ENCODE measurements at places on chromosomes 7 and 10.

- DNase-seq: no peak
Measured at GRCh38 chr10:91930939-91931338, 7.4 kb downstream of the BTAF1 start.

DNA sequence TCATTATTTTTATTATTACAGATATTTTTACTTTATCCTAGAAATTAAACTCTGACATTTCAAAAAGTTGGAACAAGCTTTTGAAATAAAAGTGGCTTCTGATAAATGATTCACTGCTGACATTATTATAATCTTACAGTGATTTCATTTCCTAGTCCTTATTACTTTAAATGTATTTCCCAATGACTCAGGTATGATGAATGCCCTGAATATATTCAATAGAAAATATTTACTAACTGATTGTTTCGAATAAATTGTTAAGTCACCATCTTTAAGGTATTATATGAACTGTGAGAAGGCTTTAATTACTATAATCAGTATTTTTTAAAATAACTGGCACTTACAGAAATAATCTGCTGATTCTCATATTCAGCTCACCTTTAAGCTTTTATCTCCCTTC, 21.6 kb downstream of the DKK1 start:
- no peak for DNase-seq

- no peak for DNase-seq
Measured at GRCh38 chr7:1290679-1291356, 58.1 kb downstream of the UNCX start.

DNA sequence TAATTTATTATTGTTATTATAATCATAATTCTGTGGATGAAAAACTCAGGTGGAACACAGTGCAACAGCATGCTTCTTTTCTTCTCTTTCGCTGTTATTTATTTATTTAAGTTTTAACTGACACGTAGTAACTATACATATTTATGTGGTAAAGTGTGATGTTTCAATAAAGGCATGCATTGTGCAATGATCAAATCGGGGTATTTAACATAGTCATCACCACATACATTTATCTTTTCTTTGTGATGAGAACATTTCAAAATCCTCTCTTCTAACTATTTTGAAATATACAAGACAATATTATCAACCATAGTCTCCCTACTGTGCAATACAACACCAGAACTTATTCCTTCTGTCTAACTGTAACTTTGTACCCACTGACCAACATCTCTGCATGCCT, 152.5 kb upstream of the LYZL1 start:
- DNase-seq: no peak

DNA sequence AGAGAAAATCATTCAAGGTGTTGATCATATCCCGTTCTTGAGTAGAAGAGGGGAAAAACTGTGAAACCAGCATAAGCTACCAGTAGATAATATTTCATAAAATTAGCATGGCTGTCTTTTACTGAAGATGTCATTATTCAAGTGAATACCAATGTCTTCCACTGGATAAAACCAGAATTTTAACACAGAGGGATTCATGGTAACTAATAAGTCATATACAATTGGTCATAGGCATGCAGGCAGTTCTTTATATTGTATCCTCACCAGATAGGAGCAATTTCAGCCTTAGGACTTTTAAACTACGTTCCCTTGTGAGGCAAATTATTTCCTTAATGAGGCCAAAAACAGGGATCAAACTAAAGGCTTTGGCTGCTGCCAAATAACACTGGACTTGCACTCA, 202.3 kb upstream of the PITRM1 start:
- no peak for DNase-seq

GRCh38 chr10:77910524-77911145, 15.9 kb downstream of the DLG5 start:
- no peak for DNase-seq

GRCh38 chr10:36491926-36492325, 633.5 kb upstream of the ANKRD30A start:
- no peak for DNase-seq

DNA sequence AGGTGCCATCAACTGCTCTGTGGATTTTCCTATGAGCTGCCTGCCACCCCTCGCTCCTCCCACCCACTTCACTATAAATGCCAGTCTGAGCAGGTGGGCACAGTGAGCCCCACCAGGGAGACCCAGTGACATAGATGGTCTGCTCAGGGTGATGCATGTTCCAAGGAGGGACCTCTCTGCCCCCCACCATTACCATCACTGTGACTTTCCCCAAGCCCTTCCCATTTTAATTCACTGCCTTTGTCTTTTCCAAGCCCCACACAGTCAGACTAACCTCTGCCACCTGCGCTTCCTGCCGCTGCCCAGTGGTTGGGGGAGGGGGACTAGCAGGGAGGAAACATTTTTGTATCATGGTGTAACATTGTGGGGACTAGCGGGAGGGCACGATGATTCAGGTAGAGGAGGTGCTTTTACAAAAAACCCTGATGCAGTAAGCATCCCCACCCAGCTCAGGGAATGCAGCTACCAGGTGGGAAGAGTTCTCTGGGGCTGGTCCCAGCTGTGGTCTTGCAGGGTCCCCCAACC, 24.6 kb downstream of the PRSS2 start:
- no peak for DNase-seq

GRCh38 chr7:124106575-124106974, 73.7 kb upstream of the TMEM229A start:
- no peak for DNase-seq

- DNase-seq: no peak
Measured at GRCh38 chr10:75002967-75003594, 108.4 kb upstream of the SAMD8 start.

DNA sequence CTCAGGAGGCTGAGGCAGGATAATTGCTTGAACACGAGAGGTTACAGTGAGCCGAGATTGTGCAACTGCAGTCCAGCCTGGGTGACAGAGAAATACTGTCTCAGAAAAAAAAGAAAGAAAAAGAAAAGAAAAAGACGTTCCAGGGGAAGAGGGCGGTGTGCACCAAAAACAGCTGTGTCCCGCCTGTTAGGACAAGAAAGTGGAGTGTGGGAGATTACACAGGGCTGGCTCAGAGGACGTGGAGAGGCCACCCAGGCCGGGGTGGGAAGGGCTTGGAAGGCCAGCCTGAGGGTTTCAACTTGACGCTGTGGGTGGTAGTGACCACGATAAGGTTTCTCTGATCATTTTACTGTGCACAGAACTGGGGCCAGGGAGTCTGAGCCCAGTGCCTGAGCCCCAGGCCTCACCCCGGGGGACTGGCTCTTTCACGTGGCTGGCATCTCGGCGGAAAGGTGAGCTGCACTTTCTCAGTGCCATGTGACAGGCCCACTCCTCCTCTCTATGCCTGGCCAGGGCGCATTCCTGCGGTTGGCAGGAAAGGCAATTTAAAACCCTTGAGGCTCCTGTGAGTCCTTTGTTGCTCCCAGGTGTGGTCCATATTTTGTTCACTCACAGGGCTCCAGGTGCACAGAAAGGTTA, 13.9 kb downstream of the RHBDD2 start:
- no peak for DNase-seq

DNA sequence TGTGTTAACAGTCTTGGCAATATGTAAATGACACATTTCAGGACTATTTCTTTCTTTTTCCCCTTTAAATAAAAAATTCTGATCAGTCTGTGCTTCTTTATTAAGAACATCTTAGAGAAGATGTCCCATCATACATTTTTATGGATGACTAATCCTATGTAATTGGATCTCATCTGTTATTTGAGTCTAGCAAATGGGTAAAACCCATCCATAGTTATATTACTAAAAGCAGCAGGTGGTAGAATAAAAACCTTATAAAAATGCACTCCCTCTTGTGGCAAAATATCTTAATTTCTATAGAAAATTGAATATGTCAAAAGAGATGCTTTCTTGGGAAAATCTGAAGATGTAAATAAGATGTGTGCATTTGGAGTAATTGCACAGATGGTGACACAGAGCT, 35.3 kb downstream of the TRRAP start:
- DNase-seq: no peak

DNA sequence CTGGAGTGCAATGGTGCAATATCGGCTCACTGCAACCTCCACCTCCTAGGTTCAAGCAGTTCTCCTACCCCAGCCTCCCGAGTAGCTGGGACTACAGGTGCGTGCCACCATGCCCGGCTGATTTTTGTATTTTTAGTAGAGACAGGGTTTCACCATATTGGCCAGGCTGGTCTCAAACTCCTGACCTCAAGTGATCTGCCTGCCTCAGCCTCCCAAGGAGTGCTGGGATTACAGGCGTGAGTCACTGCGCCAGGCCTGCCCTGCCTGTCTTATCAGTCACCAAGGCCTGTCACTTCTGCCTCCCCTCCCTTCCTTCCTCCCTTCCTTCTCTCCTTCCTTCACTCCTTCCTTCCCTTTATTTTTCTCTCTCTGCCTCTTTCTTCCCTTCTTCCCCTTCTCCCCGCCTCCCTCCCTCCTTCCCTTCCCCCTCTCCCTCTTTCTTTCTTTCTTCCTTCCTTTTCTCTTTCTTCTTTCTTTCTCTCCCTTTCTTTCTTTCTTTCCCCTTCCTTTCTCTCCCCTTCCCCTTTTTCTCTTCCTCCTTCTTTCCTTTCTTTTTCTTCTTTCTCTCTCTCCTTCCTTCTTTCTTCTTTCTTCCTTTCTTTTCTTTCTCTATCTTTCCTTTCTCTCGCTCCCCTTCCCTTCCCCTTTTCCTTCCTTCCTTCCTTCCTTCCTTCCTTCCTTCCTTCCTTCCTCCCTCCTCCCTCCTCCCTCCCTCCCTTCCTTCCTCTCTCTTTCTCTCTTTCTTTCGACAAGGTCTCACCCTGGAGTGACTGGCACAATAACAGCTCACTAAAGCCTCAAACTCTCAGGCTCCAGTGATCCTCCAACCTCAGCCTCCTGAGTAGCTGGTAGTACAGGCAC, 3.1 kb upstream of the ST7 start:
- DNase-seq: no peak

DNA sequence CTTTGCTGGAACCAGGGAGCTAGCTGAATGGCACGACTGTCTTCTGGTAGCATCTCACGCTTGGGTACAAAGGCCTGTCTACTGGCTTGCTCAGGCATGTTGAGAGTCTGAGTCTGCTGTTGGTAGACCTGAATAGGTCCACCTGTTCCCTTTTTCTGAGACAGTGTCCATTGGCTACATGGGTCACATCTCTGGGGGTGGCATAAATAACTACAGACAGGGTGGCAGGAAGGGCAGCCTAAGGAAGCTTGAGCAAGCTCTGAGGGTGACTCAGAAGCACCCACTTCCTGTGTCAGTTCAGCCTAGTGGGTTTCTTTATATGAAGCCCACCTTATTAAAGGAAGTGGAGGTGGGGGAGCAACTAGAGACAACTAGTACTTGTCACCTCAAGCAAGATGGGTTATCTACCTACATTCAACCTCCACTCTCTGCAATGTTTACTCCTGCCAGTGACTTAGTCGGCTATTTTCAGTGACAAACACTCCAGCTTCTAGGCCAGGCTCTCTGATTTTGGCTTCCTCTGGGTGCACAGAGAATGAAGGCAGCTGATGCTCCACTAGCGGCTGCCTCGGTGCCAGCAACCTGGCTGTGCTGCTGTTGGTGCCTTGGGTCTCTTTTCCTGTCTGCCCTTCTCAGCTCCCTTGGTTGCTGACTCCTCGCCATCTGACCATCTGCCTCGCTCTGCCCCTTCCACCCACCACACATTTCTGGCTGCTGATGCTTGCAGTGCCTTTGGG, 5.7 kb upstream of the ZYX start:
- no peak for DNase-seq

DNA sequence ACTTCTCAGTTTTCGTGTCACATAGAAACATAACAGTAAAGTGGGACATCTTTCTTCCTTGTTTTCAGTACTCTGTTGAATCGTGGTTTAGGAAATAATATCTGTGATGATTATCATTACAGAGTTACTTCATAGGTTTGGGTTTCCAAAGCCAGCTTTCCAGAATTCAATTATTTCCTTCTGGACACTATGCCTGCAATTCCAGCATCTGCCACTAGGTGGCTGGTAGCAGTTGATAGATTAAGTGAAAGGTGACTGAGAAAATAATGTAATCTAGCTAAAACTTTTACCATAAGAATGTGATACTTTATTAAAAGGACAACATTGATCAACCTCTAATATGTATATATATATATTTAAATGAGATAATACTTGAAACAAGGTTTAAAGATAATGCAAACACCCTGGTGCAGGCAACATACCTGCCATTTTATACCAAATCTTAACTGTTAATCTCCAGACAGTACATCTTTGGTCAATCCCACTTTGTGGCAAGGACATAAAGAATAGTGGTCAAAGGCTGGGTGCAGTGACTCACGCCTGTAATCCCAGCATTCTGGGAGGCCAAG, 102.6 kb downstream of the SH3PXD2A start:
- no peak for DNase-seq

GRCh38 chr7:21996641-21997040, 50.9 kb upstream of the CDCA7L start:
- DNase-seq: no peak

DNA sequence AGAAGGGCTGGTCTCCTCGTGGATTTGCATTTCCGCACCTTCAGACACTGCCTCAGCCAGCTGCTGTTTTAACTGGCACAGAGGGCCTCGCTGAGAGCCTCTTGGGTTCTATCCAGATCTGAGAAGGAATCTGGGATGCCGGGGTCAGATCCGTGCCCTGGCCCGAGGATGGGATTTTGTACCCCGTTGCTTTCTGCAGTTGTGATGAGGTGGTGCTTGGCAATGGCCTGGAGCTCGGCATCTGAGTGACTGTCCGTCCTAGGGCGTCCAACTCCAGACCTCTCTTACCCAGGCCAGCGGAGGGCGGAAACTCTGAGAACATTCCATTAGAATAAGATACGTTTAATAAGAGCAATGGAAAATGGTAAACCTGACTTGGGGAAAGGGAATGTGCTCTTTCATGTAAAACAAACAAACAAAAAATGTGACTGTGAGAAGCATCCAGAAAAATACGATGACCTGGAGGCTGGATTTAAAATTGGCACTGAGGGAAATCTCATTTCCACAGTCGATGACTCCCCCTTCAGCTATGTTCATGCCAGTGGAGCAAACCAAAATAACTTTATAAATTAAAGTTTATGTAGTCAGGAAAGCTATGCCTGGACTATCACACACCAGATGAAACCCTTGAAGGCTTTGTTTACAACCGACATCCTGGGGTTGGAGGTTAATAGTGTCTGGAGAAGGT, 39.6 kb downstream of the GRK5 start:
- DNase-seq: no peak

DNA sequence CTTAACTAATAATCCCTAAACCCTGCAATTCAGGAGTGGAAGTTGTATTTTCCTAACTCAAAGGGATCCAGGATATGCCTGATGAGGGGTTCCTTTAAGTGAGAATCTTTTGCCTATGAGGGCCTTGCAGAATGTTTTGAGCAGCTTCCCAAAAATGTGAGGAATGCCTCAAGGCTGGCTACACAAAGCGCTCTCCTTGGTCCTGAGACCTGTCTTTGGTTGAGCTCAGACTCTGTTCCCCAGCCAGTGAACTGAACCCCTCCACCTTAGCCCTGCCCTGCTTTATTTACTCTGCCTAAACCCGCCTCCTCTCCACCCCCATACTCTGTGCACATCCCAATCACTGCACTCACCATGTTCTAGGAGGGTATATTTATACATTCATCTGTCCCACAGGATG, 108.6 kb downstream of the NRCAM start:
- no peak for DNase-seq

DNA sequence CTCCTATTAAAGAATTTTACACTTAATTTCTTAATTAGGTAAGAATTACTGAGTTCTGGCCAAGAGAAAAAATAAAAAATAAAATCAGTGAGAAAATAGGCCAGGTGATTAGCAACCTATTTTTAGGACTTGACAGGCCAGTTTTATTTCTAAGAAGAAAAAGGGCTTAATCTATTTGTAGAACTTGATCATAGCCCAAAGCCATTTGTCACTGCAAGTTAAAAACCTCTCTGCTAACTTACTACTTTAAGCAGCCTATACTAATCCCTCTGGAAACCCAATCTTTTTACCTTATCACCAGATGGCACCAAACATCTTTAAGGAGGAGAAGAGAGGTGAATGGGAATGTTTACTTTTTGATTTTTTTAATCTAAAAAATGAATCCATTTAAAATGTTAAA, 222.1 kb upstream of the RHOBTB1 start:
- no peak for DNase-seq

Measured in left renal pelvis (tissue), 4 donors.